Liver (tissue), 10 donors: ENCODE measurements at places on chromosomes 13 and 19. TPM values are rescaled to one million over a fixed set of nuclear protein-coding genes. Genes with fewer than 3 reads are reported as not detected.

DNA sequence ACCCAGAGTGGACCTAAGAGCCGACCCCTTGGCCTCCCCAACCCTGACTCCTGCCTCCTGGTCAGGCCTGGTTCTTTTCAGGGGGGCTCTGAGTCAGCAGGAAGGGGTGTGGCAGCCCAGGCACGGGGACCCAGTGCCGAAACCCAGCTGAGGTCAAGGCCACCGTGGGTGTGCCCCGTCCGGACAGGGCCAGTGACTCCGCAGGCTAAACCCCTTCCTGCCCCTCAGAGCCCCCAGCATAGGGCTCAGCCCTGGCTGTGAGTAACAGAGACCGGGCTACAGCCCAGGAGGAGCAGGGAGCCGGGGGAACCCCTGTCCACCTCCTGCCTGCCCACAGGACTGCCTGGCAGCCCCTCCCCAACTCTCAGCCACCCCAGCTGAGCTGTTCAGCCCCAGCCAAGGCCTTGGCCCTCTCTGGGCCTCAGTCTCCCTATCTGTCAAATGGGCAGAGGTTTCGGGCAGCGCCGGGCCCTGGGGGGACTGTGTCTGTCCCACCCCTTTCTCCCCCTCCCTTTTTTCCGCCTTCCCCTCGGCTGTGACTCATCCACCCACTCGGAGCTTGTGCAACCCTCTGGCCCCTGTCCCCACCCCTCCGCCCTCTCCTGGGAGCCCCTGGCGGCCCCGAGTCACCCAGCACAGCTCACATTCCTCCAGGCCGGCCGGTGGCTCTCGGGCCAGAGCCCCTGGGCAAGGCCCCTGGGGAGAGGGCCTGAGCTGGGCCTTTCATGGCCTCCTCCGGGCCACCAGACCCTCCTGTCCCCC, 8.6 kb downstream of the ZBTB7A start:
- peak; percentile 68 for DNase-seq

Gene CYP4F3
- polyA plus RNA-seq: 137 TPM

DNA sequence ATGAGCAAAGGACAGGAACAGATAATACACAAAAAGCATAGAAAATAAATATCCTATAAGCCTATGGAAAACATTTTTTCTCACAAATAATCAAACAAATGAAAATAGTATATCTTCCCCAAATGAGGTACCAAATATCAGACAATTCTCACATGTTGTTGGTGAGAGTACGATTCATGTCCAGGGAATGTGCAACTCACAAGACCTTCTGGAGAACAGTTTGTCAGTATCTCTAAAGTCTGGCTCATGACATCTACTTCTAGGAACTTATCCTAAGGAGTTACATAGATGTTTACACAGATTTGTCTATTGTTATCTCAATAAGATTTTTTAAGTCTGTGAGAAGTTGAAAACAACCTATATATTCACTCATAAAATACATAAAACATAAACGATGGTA, 80.3 kb upstream of the ARHGEF7 start:
- DNase-seq: no peak

- DNase-seq: no peak
Measured at GRCh38 chr13:83882606-83882959, 309 bp upstream of the SLITRK1 start.

DNA sequence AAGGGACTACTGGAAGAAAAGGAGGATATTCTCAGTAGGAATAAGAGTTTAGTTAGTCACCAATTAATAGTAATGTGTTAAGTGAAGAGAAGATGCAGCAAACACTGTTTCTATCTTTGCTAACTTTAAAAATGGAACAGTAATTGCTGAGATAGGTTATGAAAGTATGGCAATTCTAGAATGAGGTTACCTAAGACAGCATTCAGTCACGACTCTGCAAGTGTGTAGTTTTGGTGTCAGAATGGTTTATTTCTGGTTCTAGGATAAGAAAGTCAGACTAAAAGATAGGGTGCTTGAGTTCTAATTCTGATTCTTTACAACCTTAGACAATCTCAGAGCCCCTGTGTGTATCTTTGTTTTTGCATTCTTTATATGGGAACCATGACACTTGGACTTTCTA, 138.1 kb downstream of the POU4F1 start:
- DNase-seq: no peak
